ELF-1 (cell line): ENCODE measurements at places on chromosomes 5 and 9.
A peak's percentile ranks its signal among the peaks of the same experiment; 100 is the strongest.

DNA sequence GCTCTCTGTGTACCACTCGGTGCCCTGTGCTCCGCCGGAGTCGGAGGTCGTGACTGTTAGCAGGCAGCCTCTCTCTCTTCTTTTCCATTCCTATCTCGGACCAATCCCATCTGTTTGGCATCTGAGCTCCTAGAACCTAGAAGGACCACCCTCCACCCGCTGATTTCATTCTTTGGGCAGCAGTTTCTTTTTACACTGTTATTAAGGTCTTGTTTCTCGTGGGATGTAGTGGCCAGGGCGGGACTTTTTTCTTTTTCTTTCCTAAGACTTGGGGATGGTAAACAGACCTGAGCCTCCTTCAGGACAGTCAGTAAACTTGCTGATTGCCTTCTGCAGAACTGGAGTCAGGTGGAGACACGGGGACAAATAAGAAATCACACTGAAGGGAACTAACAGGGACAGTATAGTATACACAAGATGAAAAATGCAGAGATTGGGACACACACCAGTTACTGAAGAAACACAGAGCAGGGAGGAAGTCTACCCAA, 500 bp downstream of the URM1 start:
- DNase-seq, result no peak

DNA sequence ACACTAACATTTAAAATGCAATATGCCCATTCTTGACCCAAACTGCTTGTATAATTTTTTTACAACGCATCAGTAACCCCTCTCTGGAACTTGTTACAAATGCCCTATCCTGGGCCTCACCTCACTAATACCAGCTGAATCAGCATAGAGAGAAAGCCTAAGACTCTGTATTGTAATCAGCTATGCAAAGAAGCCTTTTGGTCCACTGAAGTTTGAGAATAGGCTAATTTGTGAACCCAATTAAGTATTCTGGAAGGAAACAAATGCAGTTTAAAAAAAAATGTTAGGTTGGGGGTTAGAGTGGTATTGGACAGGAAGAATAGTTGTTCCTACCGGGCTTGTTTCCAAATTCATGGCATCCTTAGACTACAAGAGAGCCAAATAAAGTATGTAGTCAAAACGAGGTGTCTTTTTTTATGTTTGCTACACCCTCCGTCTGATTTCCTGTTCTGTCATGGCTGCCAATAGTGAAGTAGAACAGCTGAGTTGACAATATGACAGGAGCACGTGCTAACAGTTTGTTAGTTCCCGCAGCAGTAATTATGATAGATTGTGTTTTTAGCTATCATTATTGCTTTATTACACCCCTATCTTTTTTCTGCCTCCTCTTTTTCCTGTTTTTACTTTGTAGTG, 1048.7 kb upstream of the NUDT12 start:
- no peak for DNase-seq

DNA sequence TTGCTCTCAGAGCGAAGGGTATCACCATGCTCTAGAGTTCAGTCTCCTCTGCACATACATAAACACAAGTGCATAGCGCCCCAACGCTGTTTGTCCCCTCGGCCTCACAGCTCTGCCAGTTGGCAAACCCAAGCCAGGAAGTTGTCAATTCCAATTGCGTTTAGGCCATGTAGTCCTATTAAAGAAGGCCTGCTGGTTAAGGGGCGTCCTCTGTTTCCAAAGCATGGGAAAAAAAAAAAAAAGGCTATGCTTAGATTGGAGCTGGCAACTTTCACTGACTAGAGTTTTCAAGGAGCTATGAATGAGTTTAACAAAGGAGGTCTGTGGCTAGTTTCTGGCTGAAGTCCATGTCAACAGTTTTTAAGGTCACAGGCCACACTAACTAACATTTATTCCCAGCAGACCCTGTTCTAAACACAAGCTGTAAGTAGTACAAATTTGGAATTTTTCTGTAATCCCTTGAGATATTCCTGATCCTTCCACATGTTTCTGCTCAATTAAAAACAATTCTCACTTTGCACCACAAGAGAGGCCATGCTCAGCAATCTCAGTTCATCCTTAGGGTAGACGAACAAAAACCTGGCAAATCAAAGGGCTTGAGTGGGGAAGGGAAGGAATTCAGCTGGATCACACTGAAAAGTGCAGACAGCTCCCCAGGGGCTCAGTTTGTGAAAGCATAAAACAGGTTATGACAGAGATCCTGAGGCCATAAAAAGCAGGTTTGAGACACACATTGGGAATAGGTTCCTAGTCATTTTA, 187.7 kb downstream of the DENND1A start:
- DNase-seq, result no peak

- no peak for DNase-seq
Measured at GRCh38 chr5:39486361-39486760, 61.6 kb upstream of the DAB2 start.

GRCh38 chr5:173016598-173017046, 33.1 kb downstream of the ATP6V0E1 start:
- no peak for DNase-seq

GRCh38 chr5:45508135-45508534, 188.0 kb downstream of the HCN1 start:
- no peak for DNase-seq

- no peak for DNase-seq
Measured at GRCh38 chr5:68372161-68372560, 156.6 kb downstream of the PIK3R1 start.

GRCh38 chr5:169048181-169049125, 252.5 kb downstream of the SLIT3 start:
- no peak for DNase-seq

DNA sequence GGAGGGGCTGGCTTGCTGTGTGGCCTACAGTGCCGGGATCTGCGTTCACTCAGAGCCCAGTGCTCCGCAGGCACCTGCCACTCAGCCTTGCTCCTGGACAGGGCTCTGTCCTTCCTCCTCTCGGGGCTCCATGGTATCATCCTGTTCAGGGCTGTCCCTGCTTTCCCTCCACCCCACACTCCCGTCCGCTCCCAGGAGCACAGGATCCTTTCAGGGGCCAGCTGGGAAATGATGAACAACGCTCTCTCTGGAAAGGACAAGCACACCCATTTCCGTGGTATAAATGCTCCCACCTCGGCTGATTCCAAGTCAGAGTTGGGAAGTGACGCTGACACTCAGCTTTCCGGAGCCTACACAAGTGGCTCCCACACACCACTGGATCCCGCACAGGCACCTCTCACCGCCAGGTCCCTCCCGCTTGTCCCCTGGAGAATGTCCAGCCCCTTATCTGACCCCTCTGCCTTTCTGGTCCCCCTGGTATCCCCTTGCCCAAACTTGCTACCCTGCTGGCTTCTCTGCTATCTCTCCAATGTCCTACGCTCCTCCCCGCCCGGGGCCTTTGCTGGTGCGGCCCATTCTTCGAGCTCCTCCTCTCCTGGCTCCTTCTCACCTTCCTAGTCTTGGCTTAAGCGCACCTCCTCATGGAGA, 21.3 kb downstream of the HMCN2 start:
- no peak for DNase-seq

DNA sequence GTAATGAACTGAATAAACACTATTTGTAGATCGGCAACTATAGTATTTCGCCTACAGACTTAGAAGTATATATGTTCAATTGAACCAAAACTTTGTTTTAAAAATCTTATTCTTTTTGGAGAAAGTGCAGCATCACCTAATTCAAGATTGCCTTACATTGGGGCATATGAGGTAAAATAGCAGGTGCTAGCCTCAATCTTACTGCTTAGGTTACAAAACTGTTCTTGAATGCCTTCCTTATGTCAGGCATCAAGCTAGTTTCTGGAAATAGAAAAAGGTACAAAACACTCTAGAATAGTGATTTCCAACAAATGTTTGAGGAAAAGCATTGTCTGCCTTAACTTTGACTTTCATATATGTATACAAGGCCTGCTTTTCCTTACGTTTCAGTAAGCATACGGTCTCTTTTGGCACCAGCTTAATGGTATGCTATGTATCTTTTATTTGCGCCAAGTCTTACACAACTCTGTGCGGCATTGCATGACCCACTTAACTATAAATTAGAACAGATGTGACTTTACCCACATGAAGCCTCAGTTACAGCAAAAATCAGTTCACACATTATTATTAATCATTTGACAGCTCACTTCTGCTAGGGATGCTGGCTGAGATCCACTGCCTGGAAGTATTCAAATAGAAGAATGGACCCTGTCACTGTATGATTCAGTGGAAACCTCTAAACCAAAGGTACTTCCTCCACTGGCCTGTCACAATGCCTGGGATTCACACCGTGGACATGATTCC, 174.1 kb downstream of the PRELID2 start:
- no peak for DNase-seq

DNA sequence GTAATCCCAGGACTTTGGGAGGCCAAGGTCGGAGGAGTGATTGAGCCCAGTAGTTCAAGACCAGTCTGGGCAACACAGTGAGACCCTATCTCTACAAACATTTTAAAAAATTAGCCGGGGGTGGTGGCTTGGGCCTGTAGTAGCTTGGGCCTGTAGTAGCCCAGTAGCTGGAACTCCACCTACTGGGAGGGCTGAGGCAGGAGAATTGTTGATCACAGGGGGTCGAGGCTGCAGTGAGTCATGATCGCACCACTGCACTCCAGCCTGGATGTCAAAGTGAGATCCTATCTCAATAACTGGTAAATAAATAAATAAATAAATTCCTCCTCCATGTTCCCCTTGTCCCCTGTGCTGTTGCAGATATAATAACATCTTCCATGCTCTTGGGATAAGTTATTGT, 14.3 kb downstream of the VCAN start:
- DNase-seq, result no peak

GRCh38 chr5:146675636-146676035, 159.6 kb upstream of the GPR151 start:
- no peak for DNase-seq

GRCh38 chr9:91771027-91771426, 179.0 kb downstream of the ROR2 start:
- DNase-seq, result peak; percentile 47

DNA sequence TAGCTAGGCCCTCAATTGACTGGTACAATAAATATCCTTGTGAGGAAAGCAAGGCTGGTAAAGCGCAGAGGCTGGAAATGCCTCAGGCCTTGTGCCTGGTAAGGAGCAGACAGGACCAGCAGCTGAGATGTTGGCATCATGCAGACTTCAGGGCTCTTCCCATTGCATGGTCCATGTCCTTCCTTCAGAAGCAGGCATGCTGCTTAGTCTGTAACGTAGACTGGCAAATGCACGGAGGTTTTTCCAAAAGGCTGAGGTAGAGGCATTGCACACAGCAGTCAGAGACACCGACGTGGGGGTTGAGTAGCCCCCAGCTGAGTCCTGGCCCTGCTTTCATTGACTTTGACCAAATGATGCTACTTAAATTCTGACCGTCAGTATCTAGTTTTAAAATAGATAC, 87.1 kb downstream of the ADRB2 start:
- DNase-seq, result no peak

DNA sequence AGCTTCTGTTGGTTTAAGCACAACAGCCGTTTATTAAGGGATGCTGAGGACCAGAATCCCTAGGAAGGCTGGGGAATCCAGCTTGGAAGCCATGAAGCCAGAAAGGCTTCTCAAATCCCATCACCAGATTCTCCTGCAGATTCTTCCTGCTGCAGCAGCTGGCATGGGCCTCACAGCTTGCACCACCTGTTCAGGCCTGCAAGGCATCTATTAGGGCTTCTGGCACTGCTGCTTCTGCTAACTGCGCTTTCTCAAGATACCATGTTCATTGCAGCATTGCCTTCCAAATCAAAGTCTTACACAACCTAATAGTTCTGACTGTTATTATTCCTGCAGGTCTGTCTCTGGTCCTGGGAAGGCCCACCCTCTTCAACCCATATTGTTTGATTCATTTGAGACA, 51.2 kb upstream of the ZNF366 start:
- no peak for DNase-seq

GRCh38 chr5:17000291-17000939, 64.3 kb upstream of the MYO10 start:
- no peak for DNase-seq

DNA sequence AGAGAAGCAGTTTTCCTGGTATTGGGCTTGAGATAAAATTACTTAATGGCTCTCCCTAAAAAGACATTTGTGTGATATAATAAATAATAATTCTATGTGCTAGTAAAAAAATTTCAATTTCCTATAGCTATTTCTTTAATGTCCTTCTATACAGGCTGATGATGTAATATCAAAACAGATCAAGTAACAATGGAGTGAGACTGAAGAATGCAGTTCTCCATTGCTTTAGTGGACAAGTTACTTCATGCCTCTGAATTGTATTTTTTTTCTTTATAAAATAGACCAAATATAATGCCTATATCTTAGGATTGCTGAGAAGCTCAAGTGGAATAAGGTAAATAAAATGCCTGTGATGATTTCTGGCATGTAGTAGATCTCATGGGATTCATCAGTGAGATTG, 35.6 kb upstream of the NEURL1B start:
- no peak for DNase-seq

GRCh38 chr5:107104040-107104995, 566.4 kb downstream of the EFNA5 start:
- DNase-seq, result peak; percentile 36

- DNase-seq, result no peak
Measured at GRCh38 chr5:68169903-68170302, 45.7 kb upstream of the PIK3R1 start.

- no peak for DNase-seq
Measured at GRCh38 chr5:96288166-96288844, 144.7 kb downstream of the PCSK1 start.

- no peak for DNase-seq
Measured at GRCh38 chr5:39534690-39535089, 109.9 kb upstream of the DAB2 start.

DNA sequence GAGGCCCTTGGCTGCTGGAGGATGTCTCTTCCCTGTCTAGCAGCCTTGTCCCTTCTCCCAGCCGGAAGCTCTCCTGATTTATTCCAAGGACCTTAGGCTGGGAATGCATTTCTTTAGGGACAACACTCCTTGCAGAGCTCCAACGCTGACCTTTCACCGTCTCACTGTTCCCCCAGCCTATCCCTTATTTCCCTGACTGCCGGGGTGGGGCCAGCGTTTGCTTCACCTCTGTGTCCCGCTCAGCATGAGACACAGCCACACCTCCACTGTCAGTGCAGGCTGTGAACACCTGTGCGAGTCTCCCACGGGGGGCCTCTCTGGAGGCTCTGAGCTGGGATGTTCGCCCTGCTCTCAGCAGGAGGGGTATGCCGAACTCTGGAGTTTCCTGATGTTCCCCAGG, 106.2 kb upstream of the FCN2 start:
- DNase-seq, result no peak

DNA sequence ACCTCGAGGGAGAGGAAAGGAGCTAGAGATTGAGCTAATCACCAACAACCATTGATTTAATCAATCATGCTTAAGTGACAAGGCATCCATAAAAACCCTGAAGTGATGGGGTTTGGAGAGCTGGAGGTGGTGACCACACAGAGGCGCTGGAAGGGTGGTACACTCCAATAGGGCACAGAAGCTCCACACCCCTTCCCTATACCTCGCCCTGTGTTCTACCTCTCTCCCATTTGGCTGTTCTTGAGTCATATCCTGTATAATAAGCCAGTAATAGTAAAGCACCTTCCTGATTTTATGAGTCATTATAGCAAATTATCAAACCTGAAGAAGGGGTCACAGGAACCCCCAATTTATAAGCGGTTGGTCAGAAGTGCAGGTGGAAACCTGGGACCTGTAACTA, 18.3 kb downstream of the ACTL7B start:
- no peak for DNase-seq

GRCh38 chr5:179495906-179496455, 54.4 kb upstream of the RUFY1 start:
- no peak for DNase-seq
